ENCODE measurements at places on chromosomes 11 and 22.

- DNase-seq, result no peak
These were observed 19.1 kb downstream of the CD44 start for GRCh38 chr11:35157814-35158700.

DNA sequence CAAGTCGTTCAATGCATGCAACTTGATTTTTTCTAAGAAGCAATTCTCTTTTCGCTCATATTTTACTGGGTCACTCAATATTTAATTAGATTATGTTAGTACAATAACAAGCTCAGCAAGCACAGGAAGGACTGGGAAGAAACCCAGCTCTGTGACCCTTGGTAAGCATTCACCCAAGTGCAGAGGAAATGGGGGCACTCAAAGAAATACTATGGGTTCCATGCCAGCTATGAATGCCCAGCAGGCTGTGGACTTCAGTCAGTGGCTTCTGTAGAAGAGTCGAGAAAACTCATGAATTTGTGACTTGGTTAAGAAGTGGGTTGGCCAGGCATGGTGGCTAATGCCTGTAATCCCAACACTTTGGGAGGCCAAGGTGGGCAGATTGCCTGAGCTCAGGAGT lies 123.6 kb downstream of the GALNT18 start:
- DNase-seq, result no peak

GRCh38 chr11:65616575-65617001 lies 1.0 kb downstream of the PCNX3 start:
- no peak for DNase-seq

DNA sequence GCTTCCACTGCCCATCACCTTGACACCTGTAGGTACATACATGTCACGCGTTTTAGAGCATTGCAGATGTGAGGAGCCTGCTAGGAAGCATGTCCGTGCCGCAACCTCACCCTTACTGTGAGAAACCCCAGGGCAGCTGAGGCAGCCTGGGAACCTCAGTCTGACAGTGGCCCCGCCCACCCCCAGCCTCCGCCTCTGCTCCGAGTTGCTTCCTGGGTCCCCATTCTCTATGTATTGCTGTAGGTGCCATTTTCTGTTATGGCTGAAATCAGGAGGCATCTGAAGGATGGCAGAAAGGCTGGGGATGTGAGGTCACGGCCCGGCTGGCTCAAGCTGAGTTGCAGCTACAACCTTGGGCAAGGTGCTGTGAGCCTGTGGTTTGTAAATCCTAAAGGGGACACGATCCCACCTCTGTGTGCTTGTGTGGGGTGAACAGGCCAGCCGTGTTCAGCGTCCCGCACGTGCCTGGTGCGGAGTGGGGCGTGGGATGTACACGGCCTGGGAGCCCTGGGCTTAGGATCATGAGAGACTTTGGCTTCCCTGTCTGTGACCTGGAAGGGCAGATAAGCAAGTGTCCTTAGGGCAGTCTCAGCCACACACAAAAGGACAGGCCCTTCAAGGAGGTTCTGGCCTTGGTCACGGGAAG lies 102.7 kb downstream of the PHF21B start:
- no peak for DNase-seq

- no peak for DNase-seq
These were observed 72.7 kb downstream of the KCNQ1 start for GRCh38 chr11:2517386-2518064.

- DNase-seq, result no peak
These were observed 5.6 kb downstream of the RTN3 start for GRCh38 chr11:63686926-63687325.

Data from ELR (cell line).